ENCODE measurements at places on chromosomes 2 and 18.

- H3K4me3 ChIP-seq, result no peak overlapping the region
- no peak overlapping the region for H3K27ac ChIP-seq
- no peaks in the 10 kb centered on the region for H3K36me3 ChIP-seq
- H3K27me3 ChIP-seq, result no peaks in the 10 kb centered on the region
- H3K4me1 ChIP-seq, result no peaks in the 10 kb centered on the region
- DNase-seq, result no peak
Observed at GRCh38 chr2:134243244-134243643, 10.6 kb upstream of the MGAT5 start.

GRCh38 chr18:12839057-12839525, 44.9 kb downstream of the PTPN2 start:
- H3K4me3 ChIP-seq, result no peak overlapping the region
- DNase-seq, result no peak
- peaks cover 12% of the 10 kb centered on the region for H3K4me1 ChIP-seq

DNA sequence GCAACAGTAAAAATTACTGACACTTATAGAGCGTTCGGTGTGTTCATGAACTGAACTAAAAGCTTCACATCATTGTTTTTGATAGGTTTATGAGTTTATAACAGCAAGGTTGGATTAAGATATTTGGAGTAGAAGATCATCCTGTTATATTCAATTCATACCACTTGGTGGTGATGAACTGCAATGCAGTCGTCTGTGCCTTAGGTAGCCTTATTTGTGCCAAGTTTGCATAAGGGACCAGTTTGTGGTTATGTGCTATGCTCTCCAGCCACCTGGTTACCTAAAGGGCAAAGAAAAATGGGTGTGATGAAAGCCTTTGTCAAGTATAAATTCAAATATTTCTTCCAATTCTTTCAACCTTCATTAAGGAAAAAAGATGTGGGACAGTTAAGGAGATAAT, 150.9 kb upstream of the KCNH7 start:
- H3K4me1 ChIP-seq, result no peaks in the 10 kb centered on the region
- H3K27ac ChIP-seq, result no peak overlapping the region
- H3K36me3 ChIP-seq, result no peaks in the 10 kb centered on the region
- H3K27me3 ChIP-seq, result no peaks in the 10 kb centered on the region

- no peaks in the 10 kb centered on the region for H3K27me3 ChIP-seq
- H3K4me1 ChIP-seq, result peaks cover 6% of the 10 kb centered on the region
- no peak overlapping the region for H3K4me3 ChIP-seq
- no peak overlapping the region for H3K27ac ChIP-seq
- H3K36me3 ChIP-seq, result no peaks in the 10 kb centered on the region
Observed at GRCh38 chr2:2839782-2840531, 508.9 kb upstream of the MYT1L start.

DNA sequence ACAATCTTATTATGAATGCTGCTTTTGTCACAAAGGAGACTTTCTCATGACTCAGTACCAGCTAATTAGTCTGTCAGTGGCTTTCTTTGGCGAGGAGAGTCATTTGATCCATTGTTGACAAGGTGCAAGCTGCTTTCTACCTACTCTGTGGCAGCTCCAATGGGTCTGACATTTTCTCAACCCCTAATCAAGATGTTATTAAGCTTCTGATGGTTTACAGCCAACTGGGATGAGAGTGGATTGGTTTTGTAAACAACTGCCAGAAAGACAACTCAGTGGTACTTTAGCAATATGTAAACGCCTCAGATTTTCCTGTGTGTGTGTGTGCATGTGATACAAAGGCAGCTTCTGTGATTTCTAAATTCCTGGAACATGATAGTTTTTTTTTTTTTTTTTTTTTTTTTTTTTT, 8.2 kb upstream of the CLIP4 start:
- H3K4me3 ChIP-seq, result no peak overlapping the region
- H3K36me3 ChIP-seq, result no peaks in the 10 kb centered on the region
- no peaks in the 10 kb centered on the region for H3K4me1 ChIP-seq
- no peak for DNase-seq
- no peaks in the 10 kb centered on the region for H3K27me3 ChIP-seq
- no peak overlapping the region for H3K27ac ChIP-seq

DNA sequence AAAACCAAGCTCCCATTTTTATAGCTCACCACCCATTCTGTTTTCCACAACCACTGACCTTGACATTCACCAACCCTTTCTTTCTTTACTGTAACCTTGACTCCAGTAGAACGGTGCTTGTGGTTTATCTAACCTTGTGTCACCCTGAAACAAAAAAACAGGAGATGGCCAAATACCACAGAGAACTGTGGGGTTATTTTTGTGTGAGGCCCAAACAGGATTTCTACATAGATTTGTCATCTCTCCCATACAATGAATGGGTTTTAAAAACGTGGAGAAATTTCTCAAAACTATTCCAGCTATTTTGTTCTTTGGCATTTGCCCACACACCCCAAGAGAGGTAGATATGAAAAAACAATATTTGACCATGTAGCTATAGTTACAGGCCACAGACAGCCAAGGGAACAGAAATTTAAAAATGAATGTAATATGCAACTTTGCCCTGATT, 231.3 kb upstream of the TANK start:
- H3K4me3 ChIP-seq, result no peak overlapping the region
- no peaks in the 10 kb centered on the region for H3K4me1 ChIP-seq
- no peaks in the 10 kb centered on the region for H3K36me3 ChIP-seq

- peaks cover 26% of the 10 kb centered on the region for H3K4me1 ChIP-seq
- no peak for DNase-seq
- H3K27me3 ChIP-seq, result no peaks in the 10 kb centered on the region
- H3K4me3 ChIP-seq, result no peak overlapping the region
- H3K36me3 ChIP-seq, result no peaks in the 10 kb centered on the region
Observed at GRCh38 chr2:160477032-160477431, 16.6 kb downstream of the RBMS1 start.

GRCh38 chr2:224908818-224909217, 133.4 kb downstream of the DOCK10 start:
- H3K27me3 ChIP-seq, result no peaks in the 10 kb centered on the region
- no peak overlapping the region for H3K27ac ChIP-seq
- H3K4me3 ChIP-seq, result no peak overlapping the region
- no peak for DNase-seq

GRCh38 chr2:75622929-75623328, 23.7 kb upstream of the MRPL19 start:
- no peaks in the 10 kb centered on the region for H3K36me3 ChIP-seq
- no peak overlapping the region for H3K27ac ChIP-seq
- H3K27me3 ChIP-seq, result no peaks in the 10 kb centered on the region

- no peak overlapping the region for H3K4me3 ChIP-seq
- H3K36me3 ChIP-seq, result no peaks in the 10 kb centered on the region
- H3K4me1 ChIP-seq, result no peaks in the 10 kb centered on the region
- H3K27ac ChIP-seq, result no peak overlapping the region
- H3K27me3 ChIP-seq, result no peaks in the 10 kb centered on the region
Observed at GRCh38 chr2:106232638-106233349, 38.7 kb upstream of the UXS1 start.

DNA sequence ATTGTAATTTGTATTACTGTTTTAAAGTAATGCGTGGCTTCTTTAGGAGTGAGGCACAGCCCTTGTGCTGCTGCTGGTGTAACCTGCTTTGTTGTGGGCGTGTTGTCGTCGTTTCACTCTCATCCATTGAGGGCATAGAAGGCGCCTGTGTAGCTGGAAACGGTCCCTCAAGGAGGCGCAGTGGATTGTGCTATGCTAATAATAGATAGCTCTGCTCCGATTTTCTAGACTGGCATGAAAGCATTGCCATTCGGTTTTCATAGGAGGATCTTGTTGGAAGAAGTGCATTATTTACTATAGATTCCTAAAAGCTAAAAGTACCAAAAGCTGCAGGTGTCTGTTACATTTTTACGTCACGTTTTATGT, 17.9 kb downstream of the RAB12 start:
- peak overlapping the region; percentile 85 for H3K27ac ChIP-seq
- H3K4me3 ChIP-seq, result peak overlapping the region; percentile 46
- DNase-seq, result no peak
- H3K36me3 ChIP-seq, result no peaks in the 10 kb centered on the region

DNA sequence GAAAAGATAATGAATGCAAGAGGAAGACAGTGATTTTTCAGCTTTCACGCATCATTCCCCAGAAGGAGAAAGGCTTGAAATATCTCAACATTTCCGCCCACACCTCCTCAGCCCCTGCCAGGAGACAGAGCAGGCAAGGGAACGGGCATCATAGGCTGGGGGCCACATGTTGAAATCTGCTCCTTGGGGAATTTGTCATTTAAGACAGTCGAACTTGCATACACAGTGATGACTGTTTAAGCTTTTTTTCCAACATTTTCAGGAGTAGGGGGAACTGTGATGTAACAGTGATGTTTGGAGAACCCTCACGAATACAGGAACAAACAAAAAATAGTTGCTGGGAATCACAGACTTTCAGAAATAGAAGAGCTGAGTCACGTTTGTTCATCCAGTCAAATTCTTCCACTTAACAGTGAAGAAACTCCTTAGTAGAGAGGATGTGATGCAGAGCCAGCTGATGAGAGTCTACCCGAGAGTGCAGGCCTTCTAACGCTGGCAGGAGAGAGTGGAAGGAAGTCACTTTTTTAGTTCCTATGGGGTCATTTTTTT, 266.8 kb downstream of the ALPK2 start:
- peaks cover 5% of the 10 kb centered on the region for H3K4me1 ChIP-seq
- peak overlapping the region; percentile 54 for H3K27ac ChIP-seq
- peak; percentile 48 for DNase-seq
- H3K4me3 ChIP-seq, result no peak overlapping the region
- H3K36me3 ChIP-seq, result peaks cover 5% of the 10 kb centered on the region
- no peaks in the 10 kb centered on the region for H3K27me3 ChIP-seq

DNA sequence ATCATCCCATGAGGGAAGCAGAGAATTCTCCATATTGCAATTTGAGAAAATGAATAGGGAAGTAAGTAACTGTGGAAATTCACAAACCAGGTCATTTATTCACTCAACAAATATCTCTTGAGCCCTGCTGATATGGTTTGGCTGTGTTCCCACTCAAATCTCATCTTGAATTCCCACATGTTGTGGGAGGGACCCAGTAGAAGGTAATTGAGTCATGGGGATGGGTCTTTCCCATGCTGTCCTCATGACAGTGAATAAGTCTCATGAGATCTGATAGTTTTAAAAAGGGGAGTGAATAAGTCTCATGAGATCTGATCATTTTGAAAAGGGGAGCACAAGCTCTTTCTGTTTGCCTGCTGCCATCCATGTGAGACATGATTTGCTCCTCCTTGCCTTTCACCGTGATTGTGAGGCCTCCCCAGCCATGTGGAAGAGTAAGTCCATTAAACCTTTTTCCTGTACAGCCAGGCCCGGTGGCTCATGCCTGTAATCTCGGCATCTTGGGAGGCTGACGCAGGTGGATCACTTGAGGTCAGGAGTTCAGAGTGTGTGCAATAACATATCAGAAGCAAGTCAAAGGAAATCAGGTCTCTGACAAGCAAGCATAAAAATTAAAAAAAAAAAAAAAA, 193.2 kb downstream of the NDUFA10 start:
- H3K27ac ChIP-seq, result no peak overlapping the region
- H3K4me1 ChIP-seq, result no peaks in the 10 kb centered on the region
- H3K36me3 ChIP-seq, result no peaks in the 10 kb centered on the region
- H3K27me3 ChIP-seq, result no peaks in the 10 kb centered on the region

DNA sequence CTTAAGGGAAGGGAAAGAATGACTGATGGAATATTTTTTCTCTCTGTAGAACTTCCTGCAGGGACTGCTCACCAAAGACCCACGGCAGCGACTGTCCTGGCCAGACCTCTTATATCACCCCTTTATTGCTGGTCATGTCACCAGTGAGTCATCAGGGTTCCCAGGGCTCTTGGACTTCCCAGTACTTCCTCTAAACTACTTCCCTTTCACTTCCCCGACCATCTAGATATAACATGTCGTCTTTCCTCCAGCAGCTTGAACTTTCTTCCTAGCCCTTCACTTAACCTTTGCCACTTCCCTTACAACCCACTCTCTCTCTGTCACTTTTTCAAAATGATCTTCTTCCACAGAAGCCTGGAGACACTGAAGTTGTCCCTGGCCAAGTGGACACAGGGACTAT, 7.2 kb downstream of the STK36 start:
- no peaks in the 10 kb centered on the region for H3K4me1 ChIP-seq
- no peak for DNase-seq
- no peaks in the 10 kb centered on the region for H3K27me3 ChIP-seq
- H3K36me3 ChIP-seq, result peaks cover 70% of the 10 kb centered on the region

DNA sequence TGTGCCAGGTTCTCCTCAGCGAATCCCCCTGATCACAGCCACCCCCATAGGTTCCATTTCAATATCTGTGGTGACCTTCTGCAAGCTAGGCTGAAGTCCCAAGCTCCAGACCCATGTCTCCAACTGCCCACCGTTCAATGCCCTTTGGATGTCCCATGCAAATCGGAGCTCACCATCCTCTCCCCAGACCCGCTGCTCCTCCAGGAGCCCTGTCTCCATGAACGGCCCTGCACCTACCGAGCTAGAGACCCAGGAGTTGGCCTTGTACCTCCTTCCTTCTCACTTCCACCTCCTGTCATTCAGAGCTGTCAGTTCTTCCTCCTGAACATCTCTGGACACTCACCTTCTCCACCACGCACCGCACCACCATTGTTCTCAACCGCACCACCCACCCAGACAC, 1.0 kb upstream of the FAHD2A start:
- no peaks in the 10 kb centered on the region for H3K36me3 ChIP-seq
- peak overlapping the region; percentile 97 for H3K4me3 ChIP-seq
- no peak for DNase-seq
- H3K4me1 ChIP-seq, result peaks cover 12% of the 10 kb centered on the region
- no peak overlapping the region for H3K27ac ChIP-seq
- no peaks in the 10 kb centered on the region for H3K27me3 ChIP-seq

DNA sequence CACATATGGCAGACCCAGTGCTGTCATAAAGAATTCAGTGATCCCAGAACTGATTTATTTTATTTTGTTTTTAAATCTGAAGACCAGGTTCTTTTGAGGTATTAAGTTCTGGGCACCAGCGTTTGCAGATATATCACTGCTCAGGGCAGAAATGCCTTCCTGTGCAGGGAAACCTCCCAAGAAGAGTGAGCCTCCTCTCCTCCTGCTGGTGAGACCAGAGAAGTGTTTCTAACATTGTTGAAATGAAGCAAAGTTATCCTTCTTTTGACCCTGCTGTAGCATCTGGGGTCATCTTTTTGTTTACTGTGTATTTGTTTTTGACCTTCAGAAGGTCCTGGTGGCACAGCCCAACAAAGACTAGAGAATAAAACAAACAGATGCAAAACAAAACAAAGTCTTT, 94.0 kb downstream of the AQP4 start:
- no peaks in the 10 kb centered on the region for H3K4me1 ChIP-seq
- no peak for DNase-seq
- H3K36me3 ChIP-seq, result no peaks in the 10 kb centered on the region
- no peak overlapping the region for H3K27ac ChIP-seq
- H3K4me3 ChIP-seq, result no peak overlapping the region
- H3K27me3 ChIP-seq, result peaks cover 17% of the 10 kb centered on the region

- no peak for DNase-seq
- H3K27ac ChIP-seq, result no peak overlapping the region
- no peak overlapping the region for H3K4me3 ChIP-seq
- H3K27me3 ChIP-seq, result peaks cover 2% of the 10 kb centered on the region
- no peaks in the 10 kb centered on the region for H3K36me3 ChIP-seq
- no peaks in the 10 kb centered on the region for H3K4me1 ChIP-seq
Observed at GRCh38 chr2:65980531-65980930, 454.4 kb upstream of the MEIS1 start.

Data from psoas muscle (tissue), 8 donors.